Left renal cortex interstitium (tissue), 4 donors: ENCODE measurements at places on chromosomes 16 and 17. TPM values are rescaled to one million over a fixed set of nuclear protein-coding genes. Genes with fewer than 3 reads are reported as not detected.

GRCh38 chr16:89354325-89354724 lies 136.0 kb downstream of the ANKRD11 start:
- DNase-seq = no peak

DNA sequence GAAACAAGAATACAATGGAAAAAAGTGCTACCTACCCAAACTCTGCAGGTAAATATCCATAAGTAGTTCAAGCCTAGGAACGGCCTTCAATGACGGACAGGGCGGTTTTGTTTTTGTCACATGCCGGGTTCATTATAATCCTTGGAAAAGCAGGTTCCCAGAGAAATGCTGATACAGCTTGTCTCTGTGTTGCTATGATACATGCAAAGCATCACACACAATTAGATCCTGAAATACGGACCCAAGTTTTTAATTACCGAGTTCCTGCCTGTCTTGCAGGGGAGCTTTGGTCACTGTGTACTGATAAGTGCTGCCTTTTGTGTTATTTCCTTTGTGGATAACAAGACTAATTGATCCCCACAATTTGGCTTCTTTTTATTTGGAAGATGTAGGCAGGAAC lies 217.4 kb downstream of the HAPSTR1 start:
- no peak for DNase-seq

ABCC6 gene
- polyA plus RNA-seq = 22.7 TPM

RAB11FIP4 gene
- polyA plus RNA-seq = 14.1 TPM

ZFPM1 gene
- 4.9 TPM for polyA plus RNA-seq
